Left lobe of liver (tissue), 2 donors: ENCODE measurements at places on chromosomes 7 and 10. TPM values are rescaled to one million over a fixed set of nuclear protein-coding genes. Genes with fewer than 3 reads are reported as not detected.

Gene TDRD1
- total RNA-seq: 0.05 TPM

Gene HOXA9
- not detected for total RNA-seq

Gene MBL2
- total RNA-seq: 108 TPM

Gene IKZF1
- 2.8 TPM for total RNA-seq

Gene ABCA13
- 1.0 TPM for total RNA-seq

GRCh38 chr7:81926-82756, 110.2 kb upstream of the FAM20C start:
- DNase-seq: peak; percentile 44

DNA sequence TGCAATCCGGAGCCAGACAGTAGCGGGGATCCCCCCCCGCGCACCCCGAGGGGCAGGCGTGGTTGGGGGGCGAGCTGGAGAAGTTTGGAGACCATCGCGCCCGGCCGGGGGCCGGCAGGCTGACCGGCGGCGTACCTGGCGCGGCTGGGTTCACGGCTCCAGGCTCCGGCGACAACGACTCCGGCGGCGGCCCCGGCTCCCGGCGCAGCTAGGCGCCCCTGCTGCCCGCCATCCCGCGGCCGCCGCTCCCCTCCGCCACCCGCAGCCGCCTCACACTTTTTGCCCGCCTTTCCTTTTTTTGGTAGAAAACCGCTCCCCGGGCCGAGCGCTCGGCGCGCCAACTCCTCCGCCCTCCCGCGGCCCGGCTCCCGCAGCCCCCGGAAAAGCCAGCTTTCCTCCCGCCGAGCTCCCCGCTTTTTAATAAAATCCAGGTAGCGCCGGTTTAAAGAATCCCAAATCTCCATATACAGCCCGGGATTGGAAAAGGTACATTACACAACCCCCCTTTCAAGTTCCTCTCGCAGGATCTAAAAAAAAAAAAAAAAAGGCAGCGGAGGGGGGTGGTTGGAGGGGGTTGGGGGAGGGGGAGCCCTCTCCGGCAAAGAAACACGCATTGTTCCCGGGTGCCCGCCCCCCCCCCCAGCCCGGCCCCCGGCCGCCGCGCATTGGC, at the start of gene TNRC18:
TSS of gene TNRC18 (minus strand) at position 529 of the 670 bp plus-strand sequence. CDS start 2,588 bp downstream, outside the sequence.
- peak; percentile 69 for DNase-seq

- DNase-seq: no peak
These were observed 150.6 kb upstream of the FOXP2 start for GRCh38 chr7:114264023-114264422.

- DNase-seq: no peak
These were observed 182.3 kb upstream of the CDCA7L start for GRCh38 chr7:22127835-22128527.

GRCh38 chr10:24451325-24451820, 242.4 kb downstream of the KIAA1217 start:
- DNase-seq: no peak

- no peak for DNase-seq
These were observed 44.3 kb upstream of the PPP1R17 start for GRCh38 chr7:31642681-31643115.

- peak; percentile 31 for DNase-seq
These were observed 21.9 kb downstream of the ADCY1 start for GRCh38 chr7:45595809-45596664.

GRCh38 chr10:77325233-77325537, 312.4 kb downstream of the KCNMA1 start:
- no peak for DNase-seq

DNA sequence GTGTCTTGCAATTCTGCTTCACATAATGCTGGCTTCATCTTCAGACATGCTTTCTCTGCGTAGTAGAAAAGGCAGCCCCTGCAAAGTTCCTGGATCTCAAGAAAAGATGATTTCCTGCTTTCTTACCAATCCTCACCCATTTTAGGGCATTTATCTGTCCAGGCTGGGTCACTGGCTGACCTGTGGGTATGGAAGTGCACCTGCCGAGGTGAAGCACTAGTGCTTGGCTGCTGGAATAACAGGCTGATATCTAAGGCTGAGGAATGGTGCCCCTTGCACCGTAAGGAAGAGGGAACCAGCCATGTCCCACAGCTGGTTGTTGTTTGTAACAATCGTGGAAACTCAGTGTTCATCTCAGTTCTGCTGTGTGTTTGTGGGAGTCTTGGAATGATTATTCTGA, 138.0 kb upstream of the KLF6 start:
- DNase-seq: no peak
